ENCODE measurements at places on chromosomes 4 and X.

DNA sequence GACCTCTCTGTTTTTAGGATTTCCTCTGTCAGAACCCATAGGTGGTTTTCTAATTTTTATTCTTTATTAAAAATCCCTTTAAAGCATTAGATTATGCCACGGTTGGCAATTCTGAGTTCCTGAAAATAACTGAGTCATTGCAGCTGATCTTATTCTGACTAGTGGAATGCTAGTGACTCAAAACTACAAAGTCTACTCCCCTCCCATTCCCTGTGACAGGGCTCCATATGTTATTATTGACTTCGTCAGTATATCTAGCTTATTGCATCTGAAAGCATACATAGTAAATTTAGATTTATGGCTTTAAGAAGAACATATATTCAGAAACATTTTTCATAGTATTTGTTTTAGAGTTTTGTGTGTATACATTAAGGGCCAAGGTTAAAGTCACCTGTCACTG, 38.5 kb downstream of the HERC3 start:
- no peak for DNase-seq

GRCh38 chr4:100790836-100791615, 273.2 kb upstream of the EMCN start:
- no peak for DNase-seq

DNA sequence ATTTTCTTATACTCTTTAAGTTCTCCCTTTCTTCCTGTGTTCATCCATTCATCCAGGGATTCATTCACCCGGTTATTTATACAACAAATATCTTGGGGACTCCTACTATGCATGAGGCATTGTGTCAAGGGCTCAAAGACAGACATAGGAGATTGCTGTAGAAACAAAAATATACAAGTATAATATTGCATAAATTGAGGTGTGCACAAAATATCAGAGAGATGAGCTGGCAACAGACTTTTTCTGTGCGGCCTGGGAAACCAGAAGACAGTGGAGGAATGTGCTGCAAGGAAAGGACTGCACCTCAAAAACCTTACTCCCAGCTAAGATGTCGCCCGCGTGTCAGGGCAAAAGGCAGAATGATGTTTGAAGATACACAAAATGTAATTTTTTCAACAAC, 9.6 kb downstream of the OTOP1 start:
- DNase-seq: no peak

GRCh38 chrX:149937871-149938426, 342 bp downstream of the EOLA2 start:
- DNase-seq: no peak

- DNase-seq: no peak
Observed at GRCh38 chr4:82594456-82594855, 32.7 kb upstream of the TMEM150C start.

DNA sequence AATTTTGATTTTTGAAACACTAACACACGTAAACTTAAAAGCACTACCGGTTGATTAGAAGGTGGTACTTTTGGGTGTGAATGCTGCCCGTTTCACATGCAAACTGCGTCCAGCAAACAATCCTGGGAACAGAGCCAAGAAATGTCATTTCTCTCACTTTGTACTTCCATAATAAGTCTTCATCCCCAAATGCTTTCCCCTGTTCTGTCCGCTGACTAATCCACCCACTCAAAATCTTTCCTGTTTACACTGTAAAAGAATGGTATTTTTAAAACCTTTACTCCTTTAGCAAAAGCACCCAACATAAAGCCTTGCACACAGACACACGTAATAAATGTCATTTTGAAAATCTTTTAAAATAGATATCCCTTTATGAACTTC, 39.1 kb upstream of the PDLIM5 start:
- DNase-seq: no peak

DNA sequence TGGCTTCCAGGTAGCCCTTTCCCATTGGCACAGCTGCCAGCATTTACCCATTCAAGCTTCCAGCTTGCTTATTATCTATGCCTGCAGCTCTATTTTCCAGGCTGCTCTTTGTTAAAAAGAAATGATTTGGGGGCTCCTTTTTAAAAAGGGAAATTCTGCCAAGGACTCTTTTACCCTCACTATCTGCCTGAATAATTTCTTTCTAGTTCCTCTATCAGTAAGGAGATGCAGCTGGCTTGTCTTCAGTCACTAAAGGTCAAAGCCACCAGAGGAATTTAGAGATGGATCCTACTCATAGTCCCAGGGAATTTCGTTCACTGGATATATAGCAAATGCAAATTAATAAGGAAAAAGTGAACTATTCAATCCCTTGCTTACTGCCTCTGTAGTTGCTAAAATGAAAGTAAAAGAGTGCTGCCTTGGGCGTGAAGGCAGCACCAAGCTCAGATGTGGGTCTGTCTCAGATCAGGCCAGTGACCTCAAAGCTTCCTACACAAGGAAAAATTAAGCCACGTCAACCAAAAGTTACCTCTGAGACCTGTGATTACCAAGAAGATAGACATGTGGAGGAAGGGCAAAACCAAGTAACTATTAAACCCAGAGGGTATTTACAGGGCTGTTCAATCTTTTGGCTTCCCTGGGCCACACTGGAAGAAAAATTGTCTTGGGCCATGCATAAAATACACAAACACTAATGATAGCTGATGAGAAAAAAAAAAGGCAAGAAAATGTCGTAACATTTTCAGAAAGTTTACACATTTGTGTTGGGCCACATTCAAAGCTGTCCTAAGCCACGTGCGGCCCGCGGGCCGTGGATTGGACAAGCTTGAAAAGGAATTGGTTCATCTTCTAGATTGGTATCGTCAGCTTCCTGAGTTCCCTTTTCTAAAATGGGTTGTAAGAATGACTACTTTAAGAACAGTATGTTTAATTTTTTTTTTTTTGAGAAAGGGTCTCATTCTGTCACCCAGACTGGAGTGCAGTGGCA, 5.3 kb downstream of the ARSF start:
- no peak for DNase-seq

DNA sequence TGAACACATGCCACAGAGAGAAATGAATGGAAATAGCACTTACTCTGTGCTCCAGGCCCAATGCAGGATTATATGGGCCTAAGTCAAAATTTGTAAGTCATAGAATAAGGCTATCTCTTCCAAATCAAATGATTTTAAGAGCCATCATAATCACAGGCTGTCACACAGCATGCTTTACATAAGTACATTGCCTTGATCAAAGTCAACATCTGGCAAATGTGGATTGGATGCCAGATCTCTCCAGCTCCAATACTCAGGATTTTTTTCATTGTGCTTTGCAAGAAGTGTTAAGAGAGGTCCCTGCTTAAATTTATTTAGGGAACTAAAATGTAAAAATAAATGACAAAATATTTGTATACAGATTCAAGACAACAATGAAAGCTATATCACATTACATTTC, 299.9 kb downstream of the PRDM5 start:
- DNase-seq: no peak

- DNase-seq: no peak
Observed at GRCh38 chr4:177237291-177237690, 72.4 kb upstream of the NEIL3 start.

GRCh38 chr4:4364486-4365208, 22.3 kb upstream of the NSG1 start:
- no peak for DNase-seq

GRCh38 chr4:117664706-117665444, 369.4 kb upstream of the NDST3 start:
- DNase-seq: no peak

DNA sequence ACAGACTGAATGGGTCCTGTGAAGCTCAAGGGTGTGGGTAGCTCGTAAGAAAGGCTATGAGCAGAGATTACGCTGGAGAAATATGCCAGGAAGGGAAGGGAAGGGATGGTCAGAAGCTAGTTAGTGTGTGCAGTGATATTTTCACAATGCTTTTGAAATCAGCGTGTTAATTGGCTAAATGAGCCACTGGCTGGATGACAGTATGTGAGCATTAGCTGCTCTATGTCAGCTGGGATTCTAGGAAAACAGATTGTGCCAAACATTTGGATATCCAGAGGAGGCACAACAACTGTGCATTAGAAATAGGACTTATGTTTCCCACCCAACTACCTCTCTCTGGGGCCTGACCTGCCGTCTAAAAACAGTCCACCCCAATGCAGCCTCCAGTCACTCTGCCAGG, 168.5 kb downstream of the DHRSX start:
- no peak for DNase-seq

GRCh38 chr4:26171941-26172340, 148.9 kb upstream of the RBPJ start:
- DNase-seq: no peak

GRCh38 chr4:76426272-76426671, 5.3 kb upstream of the CCDC158 start:
- DNase-seq: no peak

DNA sequence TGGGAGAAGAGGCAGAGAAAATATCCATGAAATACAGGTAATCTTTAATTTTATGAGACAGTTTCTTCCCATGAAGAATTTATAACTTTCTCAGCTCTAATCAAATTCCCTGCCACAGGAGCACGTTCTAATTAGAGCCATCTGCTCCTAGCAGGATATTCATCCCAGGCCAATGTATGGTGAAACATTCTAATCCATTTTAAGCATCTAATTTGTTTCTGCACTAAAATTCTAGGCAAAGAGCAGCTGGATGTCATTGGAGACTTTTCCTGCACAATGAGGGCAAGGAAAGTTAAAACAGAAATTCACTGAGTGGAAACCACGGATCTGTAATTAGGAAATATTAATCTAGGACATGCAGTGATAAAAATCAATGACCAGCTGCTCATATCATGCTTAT, 107.7 kb upstream of the ZFP42 start:
- no peak for DNase-seq

GRCh38 chrX:104707572-104707971, 141.6 kb downstream of the IL1RAPL2 start:
- no peak for DNase-seq

GRCh38 chr4:52585379-52585778, 73.7 kb downstream of the USP46 start:
- DNase-seq: no peak

- no peak for DNase-seq
Observed at GRCh38 chr4:61556277-61556676, 356.2 kb downstream of the ADGRL3 start.

DNA sequence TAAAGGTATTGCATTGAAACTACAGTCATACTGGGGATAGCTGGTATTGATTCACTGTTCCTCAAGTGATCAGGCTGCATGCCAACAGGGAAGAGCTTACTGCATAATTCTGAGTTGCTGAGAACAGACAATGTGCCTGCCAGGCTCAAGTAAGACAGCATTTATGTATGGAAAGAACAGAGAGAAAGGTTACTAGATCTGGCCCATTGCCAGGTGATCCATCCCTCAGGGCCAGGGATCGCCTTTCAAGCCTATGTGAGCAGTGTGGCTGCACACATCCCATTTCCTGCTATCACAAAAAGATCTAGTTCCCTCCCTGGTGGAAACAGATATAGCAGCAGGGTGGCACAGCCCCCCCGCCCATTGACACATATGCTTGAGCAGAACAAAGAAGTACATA, 254.0 kb downstream of the TMA16 start:
- no peak for DNase-seq

- peak; percentile 15 for DNase-seq
Observed at GRCh38 chr4:2871466-2871865, 27.8 kb downstream of the ADD1 start.

DNA sequence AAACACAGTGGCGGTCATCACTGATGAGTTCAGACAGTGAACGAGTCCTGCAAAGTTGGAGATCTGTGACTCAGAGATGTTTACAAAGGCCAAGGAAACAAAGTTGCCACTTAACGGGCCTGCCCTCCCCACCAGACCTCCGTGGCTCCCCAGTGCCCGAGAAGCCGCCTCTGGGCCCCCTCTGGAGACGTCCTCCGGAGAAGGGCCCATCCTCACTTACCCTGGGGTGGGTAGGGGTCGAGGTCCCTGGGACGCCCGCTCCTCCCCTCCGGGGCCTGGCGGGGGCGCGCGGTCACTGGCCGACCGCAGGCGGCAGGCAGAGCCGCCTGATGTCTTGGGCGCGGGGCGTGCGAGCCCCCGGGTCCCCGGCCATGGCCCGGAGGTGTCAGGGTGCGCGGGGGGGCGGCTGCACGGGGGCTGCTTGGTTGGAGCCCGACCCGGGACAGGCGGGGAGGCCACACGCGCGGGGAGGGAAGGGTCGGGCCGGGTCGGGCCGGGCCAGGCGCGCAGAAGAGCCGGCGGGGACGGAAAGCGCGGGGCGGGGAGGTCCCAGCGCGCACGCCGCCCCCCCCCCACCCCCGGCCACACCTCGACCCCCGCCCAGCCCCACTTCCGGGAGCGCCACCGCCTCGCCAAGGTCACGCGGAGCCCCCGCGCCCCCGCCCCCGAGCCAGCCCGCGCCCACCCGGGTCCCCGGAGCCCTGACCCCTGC, 529 bp downstream of the DHRSX start:
- DNase-seq: no peak

DNA sequence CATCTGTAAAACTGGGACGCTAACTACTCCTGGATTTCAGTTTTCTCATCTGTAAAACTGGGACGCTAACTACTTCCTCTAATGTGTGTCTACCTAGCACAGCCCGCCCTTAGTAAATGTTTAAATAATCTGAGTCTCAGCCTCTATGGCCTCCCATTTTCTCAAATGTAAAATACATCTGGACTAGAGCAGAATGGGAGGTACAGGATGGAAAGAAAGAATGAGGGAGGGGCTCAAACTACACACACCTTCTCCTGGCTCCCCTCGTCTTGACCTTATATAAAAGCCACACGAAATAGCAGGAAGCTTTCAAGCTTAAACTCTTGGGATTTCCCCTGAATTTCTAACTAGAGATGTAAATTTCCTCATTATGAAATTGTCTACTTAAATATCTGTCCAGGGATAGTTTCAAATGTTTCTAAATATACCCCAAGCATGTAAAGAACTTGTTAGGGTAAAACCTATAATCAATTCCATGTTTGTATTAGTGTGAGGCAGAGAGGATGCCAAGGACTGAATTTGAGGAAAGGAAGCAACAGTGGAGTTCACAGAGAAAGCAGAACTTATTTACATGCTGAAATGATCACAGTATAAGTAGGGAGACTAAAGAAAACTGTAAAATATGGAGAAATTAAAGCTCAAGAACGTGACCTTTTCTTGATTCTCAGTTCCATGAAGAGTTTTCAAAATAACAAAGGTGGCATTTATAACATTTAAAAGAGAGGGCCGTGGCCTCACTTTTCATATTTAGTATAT, 220.0 kb downstream of the NWD2 start:
- DNase-seq: no peak

DNA sequence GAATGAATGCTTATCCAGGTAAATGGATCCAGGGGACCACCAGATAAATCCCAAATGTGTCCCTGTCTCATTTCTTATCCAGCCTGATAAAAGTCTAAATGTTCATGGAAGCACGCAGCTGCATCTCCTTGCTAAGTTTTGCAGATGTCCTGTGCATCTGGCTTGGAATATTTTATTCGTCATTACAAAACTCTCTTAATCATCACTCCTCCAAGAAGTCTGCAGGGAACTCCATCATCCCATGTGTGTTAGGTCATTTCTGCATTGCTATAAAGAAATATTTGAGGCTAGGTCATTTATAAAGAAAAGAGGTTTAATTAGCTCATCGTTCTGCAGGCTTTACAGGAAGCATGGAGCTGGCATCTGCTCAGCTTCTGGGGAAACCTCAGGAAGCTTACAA, 297.2 kb downstream of the HS3ST1 start:
- DNase-seq: no peak

GRCh38 chr4:71009890-71010588, 16.6 kb downstream of the DCK start:
- DNase-seq: no peak

- DNase-seq: no peak
Observed at GRCh38 chr4:55184600-55185523, 59.5 kb upstream of the KDR start.

Measured in AML-193 (cell line).